ENCODE measurements at places on chromosomes 13 and 19. TPM values are rescaled to one million over a fixed set of nuclear protein-coding genes. Genes with fewer than 3 reads are reported as not detected.

- H3K36me3 ChIP-seq, result no peaks in the 10 kb centered on the region
- no peak for DNase-seq
- H3K4me3 ChIP-seq, result no peak overlapping the region
Observed at GRCh38 chr13:107079423-107080049, 511.6 kb upstream of the ARGLU1 start.

- H3K27ac ChIP-seq, result no peak overlapping the region
- no peaks in the 10 kb centered on the region for H3K4me1 ChIP-seq
- H3K36me3 ChIP-seq, result no peaks in the 10 kb centered on the region
- peaks cover 6% of the 10 kb centered on the region for H3K27me3 ChIP-seq
- DNase-seq, result no peak
Observed at GRCh38 chr13:33078263-33078662, 62.0 kb downstream of the KL start.

DNA sequence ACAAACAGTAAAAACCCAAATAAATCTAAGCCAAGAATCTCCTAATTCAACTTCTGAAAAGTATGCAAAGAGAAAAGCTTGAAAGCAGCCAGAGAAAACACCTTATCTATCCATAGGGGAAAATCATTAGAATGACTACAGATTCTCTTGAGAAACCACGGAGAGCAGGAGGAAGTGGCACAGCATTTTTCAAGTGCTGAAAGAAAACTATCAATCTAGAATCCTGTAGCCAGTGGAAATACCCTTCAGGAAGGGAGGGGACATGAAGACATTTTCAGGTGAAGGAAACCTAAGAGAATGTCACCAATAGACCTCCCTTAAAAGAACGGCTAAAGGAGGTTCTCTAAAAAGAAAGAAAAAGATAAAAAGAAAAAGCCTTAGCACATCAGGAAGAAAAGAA, 66.2 kb upstream of the XPO4 start:
- no peaks in the 10 kb centered on the region for H3K36me3 ChIP-seq
- H3K4me3 ChIP-seq, result no peak overlapping the region
- H3K27ac ChIP-seq, result no peak overlapping the region

DNA sequence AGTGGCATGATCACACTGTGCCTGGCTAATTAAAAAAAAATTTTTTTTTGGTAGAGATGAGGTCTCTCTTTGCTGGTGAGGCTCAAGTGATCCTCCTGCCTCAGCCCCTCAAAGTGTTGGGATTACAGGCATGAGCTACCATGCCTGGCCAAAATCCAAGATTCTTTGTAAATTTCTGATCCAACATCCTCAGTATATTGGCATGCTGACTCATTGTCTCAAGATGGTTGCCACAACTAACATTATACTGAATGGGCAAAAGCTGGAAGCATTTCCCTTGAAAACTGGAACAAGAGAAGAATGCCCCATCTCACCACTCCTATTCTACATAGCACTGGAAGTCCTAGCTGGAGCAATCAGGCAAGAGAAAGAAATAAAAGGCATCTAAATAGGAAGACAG, 100.0 kb downstream of the KLF5 start:
- no peaks in the 10 kb centered on the region for H3K27me3 ChIP-seq
- DNase-seq, result no peak
- no peaks in the 10 kb centered on the region for H3K36me3 ChIP-seq
- H3K27ac ChIP-seq, result no peak overlapping the region
- H3K4me3 ChIP-seq, result no peak overlapping the region

GRCh38 chr13:45364876-45365557, 24.0 kb upstream of the TPT1 start:
- peaks cover 11% of the 10 kb centered on the region for H3K4me1 ChIP-seq
- no peaks in the 10 kb centered on the region for H3K27me3 ChIP-seq
- H3K4me3 ChIP-seq, result no peak overlapping the region
- DNase-seq, result no peak

GRCh38 chr19:48121909-48122371, 11.3 kb upstream of the PLA2G4C start:
- H3K4me3 ChIP-seq, result no peak overlapping the region
- H3K27ac ChIP-seq, result no peak overlapping the region
- peaks cover 23% of the 10 kb centered on the region for H3K36me3 ChIP-seq
- no peaks in the 10 kb centered on the region for H3K4me1 ChIP-seq
- peak; percentile 27 for DNase-seq
- no peaks in the 10 kb centered on the region for H3K27me3 ChIP-seq

GRCh38 chr19:43847246-43847645, 20.1 kb downstream of the ZNF283 start:
- no peak for DNase-seq
- no peaks in the 10 kb centered on the region for H3K27me3 ChIP-seq
- H3K4me1 ChIP-seq, result no peaks in the 10 kb centered on the region

- H3K36me3 ChIP-seq, result no peaks in the 10 kb centered on the region
Observed at GRCh38 chr13:106958621-106959048, 390.7 kb upstream of the ARGLU1 start.

- no peak overlapping the region for H3K27ac ChIP-seq
- H3K27me3 ChIP-seq, result peaks cover 2% of the 10 kb centered on the region
- no peak for DNase-seq
- H3K4me3 ChIP-seq, result no peak overlapping the region
Observed at GRCh38 chr13:24348797-24349515, 39.6 kb downstream of the C1QTNF9 start.

DNA sequence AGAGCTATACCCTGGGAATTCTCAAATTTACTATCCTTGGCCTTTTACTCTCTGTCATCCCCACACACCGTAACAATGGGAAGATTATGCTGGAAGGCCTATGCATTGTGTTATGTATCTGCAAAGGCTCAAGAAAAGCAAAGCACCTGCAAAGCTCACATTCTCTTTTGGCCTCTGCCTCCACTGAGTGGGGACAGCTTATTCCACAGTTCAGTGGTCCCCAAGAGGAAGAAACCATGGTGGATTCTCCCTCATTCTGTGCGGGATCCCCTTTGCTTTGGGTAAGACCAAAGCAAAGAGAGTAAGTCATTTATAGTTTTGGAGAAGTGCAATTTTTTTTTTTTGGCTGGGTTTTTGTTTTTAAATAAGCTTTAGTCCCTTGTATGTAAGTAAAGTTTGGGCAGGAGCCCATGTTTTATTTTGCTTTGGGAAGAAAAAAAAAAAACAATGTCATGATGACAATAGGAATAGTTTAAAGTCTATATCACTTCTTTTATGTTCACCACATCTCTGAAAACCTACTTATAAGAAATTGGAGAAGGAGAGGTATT, 530.6 kb downstream of the FGF9 start:
- H3K36me3 ChIP-seq, result no peaks in the 10 kb centered on the region
- no peaks in the 10 kb centered on the region for H3K4me1 ChIP-seq
- H3K27me3 ChIP-seq, result no peaks in the 10 kb centered on the region
- DNase-seq, result no peak

DNA sequence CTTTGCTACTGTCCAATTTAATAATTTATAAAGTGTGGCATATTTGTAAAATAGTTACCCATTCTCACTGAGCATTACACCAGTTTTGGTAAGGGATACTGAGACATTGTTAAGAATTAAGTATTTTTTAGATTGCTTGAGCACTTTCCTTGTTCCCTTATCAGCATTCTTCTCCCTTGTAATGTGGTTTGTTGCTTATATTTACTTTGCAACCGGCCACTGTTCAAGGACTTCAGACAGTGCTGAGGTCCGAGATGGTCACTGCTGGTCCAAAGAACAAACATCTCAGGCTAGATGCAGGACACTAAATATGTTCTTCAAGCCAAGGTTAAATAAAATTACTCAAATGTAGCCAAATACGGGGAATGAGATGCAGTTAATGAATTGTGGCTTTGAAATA, 161.4 kb downstream of the TM9SF2 start:
- no peaks in the 10 kb centered on the region for H3K27me3 ChIP-seq
- H3K4me1 ChIP-seq, result peaks cover 21% of the 10 kb centered on the region
- DNase-seq, result no peak
- no peak overlapping the region for H3K4me3 ChIP-seq
- H3K27ac ChIP-seq, result no peak overlapping the region

DNA sequence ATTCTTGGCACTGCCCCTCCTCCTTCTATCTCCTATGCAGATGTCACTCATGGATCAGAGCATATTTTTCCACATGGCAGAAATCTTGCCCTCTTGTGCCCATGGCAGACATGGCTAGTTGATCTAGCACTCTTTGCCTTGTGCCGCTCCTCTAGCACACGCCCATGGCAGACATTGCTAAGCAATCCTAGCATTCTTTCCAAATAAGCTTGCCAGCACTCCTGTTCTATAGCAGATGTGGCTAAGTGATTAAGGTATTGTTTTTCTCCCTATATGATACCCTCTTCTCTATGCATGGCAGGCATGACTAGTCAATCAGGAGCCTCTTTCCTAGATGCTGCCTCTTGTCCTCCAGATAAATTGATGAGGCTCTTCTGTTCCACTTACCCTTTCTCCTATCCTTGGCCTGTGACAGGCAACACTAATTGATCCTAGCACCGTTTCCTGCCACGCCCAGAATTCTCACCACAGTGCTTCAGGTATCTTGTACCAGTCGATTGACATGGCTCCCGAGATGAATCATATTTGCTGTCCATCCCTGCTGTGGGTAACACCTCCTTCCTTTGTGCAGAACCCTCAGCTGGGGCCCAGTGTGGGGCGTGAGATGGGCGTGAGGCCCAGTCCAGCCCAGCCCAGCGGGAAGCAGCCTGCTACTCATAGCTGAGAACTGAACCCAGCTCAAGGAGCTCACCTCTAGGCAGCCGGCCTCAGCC, 26.9 kb downstream of the TMED1 start:
- H3K4me3 ChIP-seq, result peak overlapping the region; percentile 38
- peaks cover 10% of the 10 kb centered on the region for H3K4me1 ChIP-seq
- no peaks in the 10 kb centered on the region for H3K27me3 ChIP-seq
- H3K36me3 ChIP-seq, result peaks cover 43% of the 10 kb centered on the region
- DNase-seq, result no peak
- H3K27ac ChIP-seq, result no peak overlapping the region

DNA sequence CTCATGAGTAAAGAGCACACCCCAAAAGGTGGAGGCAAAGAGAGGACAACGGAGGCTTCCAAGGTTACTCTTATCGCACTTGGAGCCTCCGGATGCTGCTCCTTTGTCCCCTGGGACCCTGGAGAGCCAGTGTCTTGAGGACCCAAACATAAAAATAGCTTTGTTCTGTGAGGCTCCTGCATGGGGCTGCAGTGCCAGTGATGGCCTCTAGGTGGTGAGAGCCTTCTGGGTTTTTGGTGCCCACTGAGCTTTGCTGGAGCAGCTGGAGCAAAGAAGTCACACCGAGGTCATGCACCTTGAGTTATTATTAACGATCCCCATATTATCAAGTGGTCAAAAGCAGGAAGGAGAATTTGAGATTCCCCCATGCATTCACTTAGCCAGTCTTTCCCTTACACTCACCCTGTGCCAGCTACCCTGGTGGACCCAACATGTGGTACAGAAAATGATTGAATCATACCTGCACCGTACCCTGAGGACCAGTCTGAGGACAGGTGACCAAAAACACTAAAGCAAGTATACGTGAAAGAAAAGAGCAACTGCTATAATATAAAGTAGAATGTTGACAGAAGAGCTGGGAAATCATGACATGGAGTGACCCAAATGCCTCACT, 41.5 kb downstream of the ZNF682 start:
- H3K4me3 ChIP-seq, result no peak overlapping the region
- H3K36me3 ChIP-seq, result no peaks in the 10 kb centered on the region
- no peak for DNase-seq

ZNF253 gene
- total RNA-seq, result 5.0 TPM

LGALS4 gene
- 2.1 TPM for total RNA-seq

SLC5A5 gene
- 1.0 TPM for total RNA-seq

CLDND2 gene
- total RNA-seq, result not detected

ACP5 gene
- total RNA-seq, result 40.4 TPM

PSG3 gene
- 0.42 TPM for total RNA-seq

KASH5 gene
- total RNA-seq, result not detected

HDGFL2 gene
- 32.7 TPM for total RNA-seq

PSPN gene
- total RNA-seq, result 1.0 TPM

Data from CD4-positive, CD25-positive, alpha-beta regulatory T cell (primary cell).